Activated CD8-positive, alpha-beta T cell treated with anti-CD3 and anti-CD28 coated beads for 36 hours (primary cell): ENCODE measurements at places on chromosomes 11 and 22.

DNA sequence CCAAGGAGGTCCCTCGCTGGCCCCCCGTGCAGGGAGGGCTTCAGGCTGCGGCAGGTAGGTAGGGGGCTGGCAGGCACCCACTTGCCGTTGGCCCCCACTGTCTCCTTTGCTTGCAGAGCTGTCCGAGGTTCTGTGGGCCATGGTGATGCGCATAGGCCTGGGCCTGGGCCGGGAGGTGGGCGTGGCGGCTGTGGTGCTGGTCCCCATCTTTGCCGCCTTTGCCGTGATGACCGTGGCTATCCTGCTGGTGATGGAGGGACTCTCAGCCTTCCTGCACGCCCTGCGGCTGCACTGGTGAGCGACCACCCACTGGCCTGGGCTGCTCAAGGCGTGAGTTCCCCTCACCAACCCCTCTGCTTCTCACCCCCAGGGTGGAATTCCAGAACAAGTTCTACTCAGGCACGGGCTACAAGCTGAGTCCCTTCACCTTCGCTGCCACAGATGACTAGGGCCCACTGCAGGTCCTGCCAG is 11.6 kb downstream of the TCIRG1 start:
- DNase-seq, result no peak

DNA sequence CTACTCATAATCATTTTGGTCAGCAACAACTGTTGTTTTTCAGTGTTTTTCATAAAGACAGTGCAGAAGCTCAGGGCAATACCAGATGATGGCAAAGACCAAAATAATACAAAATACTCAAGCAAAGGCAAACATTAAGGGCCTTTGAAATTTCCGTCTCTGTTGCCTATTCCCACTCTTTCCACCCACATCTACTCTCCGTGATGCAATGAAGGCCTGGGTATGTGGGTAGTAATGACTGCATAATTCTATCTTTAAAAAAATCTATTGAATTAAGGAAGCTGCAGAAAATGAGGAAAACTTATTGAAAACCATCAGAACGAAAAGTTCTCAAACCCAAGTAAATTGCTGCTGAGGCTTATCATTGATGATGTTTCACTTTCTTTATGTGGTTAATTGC is 203.3 kb downstream of the MAML2 start:
- no peak for DNase-seq

GRCh38 chr11:12094872-12095800 is 15.3 kb upstream of the MICAL2 start:
- no peak for DNase-seq

DNA sequence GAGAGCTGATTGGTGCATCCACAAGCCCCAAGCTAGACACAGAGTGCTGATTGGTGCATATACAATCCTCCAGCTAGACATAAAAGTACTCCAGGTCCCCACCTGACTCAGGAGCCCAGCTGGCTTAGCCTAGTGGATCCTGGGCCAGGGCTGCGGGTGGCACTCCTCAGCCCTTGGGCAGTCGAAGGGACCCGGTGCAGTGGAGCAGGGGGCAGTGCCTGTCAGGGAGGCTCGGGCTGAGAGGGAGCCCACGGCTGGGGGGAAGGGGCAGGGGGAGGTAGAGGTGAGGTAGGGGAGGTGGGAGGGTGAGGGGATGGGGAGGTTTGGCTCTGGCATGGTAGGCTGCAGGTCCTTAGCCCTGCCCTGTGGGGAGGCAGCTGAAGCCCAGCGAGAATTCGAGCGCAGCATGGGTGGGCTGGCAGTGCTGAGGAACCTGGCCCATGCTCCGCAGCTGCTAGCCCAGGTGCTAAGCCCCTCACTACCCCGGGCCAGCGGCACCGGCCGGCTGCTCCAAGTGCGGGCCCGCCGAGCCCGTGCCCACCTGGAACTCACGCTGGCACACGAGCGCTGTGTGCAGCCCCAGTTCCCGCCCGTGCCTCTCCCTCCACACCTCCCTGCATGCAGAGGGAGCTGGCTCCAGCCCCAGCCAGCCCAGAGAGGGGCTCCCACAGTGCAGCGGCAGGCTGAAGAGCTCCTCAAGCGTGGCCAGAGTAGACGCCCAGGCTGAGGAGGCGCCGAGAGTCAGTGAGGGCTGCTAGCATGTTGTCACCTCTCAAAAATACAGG is 742.8 kb downstream of the FAM181B start:
- DNase-seq, result no peak

DNA sequence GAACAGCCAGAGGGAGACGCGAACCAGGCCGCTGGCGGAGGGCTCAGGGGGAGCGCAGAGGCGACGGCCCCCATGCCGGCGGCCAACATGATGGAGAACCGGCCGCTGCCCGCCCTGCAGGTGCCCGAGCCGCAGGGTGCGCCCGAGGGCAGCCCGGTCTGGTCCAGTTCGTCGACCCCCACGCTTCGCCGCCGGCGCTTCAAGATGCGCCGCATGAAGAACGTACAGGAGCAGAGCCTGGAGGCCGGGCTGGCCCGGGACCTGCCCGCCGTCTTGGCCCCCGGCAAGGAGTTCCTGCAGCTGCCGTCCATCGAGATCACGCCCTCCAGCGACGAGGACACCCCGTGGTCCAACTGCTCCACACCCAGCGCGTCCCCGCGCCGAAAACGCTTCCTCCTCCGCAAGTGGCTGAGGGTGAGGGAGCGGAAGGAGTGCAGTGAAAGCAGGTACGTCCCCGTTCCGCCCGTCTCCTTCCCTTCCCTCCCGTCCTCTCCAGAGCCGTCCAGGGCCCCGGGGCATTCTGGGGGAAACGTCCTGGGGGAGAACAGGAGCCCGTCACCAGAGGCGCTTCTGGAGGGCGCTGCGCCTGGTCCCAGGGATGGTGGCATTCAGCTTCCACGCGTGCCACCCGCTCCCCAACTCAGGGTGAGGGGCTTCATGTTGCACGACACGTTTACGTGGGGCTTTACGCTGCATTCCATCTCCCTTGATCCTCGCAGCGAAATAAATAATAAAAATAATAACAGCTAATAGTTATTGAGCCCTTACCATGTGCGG is 840 bp downstream of the GRAMD1B start:
- DNase-seq, result peak; percentile 82

DNA sequence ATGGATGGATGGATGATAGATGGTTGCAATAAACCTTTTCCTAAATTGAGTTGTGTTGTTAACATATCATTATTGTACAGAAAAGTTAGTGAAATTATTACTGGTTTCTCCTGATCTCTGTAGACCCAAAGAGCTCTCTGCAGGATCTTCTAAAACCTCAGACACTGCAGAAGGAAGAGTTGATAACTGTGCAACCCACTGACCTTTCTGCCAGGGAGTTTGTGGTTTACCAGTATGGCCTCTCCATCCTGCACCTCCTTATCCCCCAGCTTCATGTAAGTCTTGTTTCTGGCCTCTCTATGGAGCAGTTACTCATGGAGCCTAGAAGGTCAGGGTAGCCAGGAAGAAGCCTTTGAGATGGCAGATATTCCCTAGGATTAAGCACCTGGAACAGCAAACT is 45.6 kb downstream of the BTG4 start:
- peak; percentile 16 for DNase-seq

DNA sequence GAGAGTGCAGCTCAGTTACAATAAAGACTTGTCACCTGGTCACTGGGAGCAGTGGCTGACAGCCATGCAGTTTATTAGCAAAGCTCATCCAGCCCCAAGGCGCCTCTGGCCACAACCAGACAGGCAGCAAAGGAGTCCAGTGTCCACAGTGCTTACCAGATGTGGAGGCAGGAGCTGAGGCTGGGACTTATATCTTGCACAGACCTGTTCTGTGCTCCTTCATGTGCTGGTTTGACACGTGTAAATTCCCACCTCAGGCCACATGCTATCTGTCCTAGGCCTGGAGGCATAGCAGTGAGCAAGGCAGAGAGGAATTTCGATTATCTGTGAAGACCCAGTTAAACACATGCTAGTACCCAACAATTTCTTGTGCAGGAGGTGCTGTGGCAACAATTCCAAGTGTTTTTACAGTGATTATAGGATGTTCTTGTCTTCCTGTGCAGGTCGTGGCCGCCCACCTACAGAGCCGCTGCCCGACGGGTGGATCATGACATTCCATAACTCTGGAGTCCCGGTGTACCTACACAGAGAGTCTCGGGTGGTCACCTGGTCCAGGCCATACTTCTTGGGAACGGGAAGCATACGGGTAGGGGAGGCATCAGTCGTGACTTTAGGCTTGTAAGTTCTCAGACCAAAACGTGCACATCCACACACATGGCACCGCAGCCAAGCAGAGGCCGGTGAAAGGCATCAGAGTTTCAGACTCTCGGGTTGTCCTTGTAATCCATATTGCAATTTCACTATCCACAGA is 9.4 kb downstream of the DGCR8 start:
- no peak for DNase-seq

DNA sequence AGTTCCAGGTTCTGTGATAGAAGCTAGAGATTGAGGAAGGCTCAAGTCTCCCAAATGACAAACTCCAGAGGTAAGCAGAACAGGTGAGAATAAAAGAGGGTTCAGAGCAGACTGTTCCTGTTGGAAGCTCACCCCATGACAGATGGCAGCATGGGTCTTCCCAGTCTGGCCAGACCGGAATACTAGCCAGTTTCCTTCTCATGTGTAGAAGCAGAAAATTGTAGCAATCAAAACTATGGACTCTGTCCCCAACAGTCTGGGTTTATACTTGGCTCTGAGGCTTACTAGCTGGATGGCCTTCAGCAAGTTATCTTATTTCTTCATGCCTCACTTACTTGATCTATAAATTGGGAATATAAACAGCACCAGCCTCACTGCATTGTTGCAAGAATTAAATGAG is 494.8 kb downstream of the MN1 start:
- DNase-seq, result no peak

DNA sequence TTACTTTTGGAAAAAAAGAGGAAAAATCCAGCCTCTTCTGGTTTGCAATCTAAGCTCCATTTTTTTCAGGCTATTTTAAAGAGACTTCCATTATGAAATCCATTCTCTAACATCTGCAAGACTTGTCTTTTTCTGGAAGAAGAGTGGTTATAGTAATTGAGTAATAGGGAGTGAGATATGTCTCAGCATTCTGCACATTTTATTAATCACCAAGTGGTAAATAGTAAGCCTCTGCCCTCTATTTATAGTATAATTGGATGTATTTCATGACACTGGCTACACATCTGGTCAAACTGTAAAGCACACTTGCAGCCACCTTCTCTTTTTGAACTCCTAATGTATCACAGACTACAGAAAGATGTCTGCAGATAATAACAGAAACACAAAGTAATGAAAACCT is 391.1 kb downstream of the ETS1 start:
- DNase-seq, result no peak

- no peak for DNase-seq
Observed at GRCh38 chr22:29112681-29113080, 39.8 kb downstream of the KREMEN1 start.

DNA sequence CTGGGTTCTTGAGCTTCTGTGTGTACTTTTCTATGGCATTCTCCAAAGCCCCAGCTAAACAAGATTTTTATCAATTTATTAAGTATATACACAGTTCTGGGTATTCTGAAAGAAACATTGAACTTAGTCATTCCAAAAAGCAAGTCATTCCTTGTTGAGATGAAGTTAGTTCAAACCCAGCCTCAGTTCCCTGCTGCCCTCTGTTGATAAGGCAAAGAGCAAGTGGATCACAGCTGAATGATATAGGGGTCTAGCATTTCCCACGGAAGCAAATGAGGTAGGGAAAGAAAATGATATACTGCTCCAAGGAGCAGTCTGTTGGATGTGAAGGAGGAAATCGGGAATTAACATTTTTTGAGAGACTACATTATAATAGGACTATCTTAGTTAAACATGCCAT is 841.8 kb upstream of the TENM4 start:
- DNase-seq, result no peak

GRCh38 chr11:69889400-69890318 is 70.4 kb upstream of the FGF3 start:
- no peak for DNase-seq

- DNase-seq, result no peak
Observed at GRCh38 chr11:124943254-124943616, 7.4 kb upstream of the HEPACAM start.

GRCh38 chr11:68251765-68252164 is 20.0 kb downstream of the C11orf24 start:
- no peak for DNase-seq

GRCh38 chr11:95916049-95916448 is 7.9 kb downstream of the MTMR2 start:
- no peak for DNase-seq

- no peak for DNase-seq
Observed at GRCh38 chr11:1761110-1761856, 2.4 kb downstream of the CTSD start.

GRCh38 chr11:108863528-108863927 is 198.7 kb downstream of the DDX10 start:
- DNase-seq, result no peak

DNA sequence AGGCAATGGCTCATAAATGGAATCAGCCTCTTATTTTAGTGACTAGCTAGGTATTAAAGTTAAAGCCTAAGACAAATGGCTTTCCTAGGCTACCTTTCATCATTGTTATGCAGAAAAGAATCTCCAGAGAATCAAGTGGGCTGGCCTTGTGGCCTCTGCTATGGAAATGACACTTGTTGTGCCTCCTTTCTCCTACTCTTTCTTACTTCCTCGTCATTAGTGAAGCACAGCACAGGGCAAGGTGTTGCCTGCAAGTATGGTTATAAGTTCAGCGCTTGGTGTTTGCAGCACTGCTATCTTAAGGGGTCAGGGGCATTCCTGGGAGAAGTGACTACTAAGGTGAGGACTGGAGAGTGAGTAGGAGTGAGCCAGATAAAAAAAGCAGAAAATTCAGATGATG is 45.4 kb upstream of the GLYATL1 start:
- no peak for DNase-seq

- DNase-seq, result no peak
Observed at GRCh38 chr11:19722702-19723101, 10.1 kb downstream of the NAV2 start.

DNA sequence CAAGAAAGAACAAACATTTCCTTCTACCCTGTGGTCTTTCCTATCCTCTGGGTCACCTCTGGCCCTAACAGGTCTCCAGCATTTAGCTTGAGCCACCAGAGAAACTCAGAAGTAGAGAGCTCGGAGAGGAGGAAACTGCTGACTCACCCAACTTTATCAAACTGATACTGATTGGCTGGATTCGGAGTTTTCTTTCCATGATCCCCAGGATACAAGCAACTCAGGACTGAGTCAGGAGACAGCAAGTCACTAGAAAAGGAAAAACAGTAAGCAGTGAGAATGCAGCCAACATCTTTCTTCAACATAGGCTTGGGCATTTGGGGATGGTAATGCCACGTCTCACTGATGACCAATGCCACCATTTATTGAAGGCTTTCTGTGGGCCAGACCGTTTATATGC is 32.7 kb downstream of the THOC5 start:
- DNase-seq, result no peak

DNA sequence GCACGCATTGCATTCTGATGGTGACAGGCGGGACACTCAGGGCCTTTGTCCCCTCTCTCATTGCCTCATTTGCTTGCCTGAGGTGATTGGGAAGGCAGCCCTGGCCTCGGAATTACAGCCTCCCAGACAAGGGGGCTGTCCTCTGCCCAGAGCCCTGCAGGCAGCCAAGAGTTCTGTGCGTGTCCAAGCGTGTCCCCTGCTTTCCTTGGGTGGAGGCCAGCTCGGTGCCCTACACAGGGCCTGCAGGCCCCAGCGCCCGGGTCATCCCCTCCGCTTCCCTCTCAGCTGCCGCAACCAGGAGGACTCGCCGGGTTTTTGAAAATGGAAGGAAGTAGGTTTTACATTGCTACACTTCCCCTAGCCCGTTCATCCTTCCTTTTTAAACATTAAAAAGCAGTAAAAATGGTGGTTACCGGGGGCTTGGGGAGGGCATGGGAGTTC is 1.9 kb downstream of the GRAMD4 start:
- no peak for DNase-seq
